ENCODE measurements at places on chromosomes 4 and X.

DNA sequence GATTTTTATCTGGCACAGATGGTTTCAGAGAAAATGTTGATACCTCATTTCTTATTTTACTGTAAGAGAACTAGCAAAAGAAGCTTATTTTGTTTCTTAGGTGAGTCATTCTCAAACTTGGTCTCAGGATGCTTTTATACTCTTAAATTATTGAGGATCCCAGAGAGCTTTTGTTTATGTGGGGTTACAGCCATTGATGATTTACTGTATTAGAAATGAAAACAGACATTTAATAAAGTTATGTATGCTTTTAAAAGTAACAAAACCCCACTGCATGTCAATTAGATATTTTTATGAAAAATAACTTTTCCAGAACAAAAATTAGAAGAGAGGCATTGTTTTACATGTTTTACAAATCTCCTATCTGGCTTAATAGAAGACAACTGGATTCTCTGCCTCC lies 12.1 kb downstream of the USP9X start:
- H3K4me3 ChIP-seq: no peak overlapping the region
- no peak for DNase-seq
- H3K27ac ChIP-seq: peak overlapping the region; percentile 49

- H3K27ac ChIP-seq: no peak overlapping the region
- H3K4me3 ChIP-seq: no peak overlapping the region
- no peaks in the 10 kb centered on the region for H3K4me1 ChIP-seq
- DNase-seq: no peak
- H3K27me3 ChIP-seq: no peaks in the 10 kb centered on the region
These were observed 9.9 kb downstream of the MAN2B2 start for GRCh38 chr4:6584865-6585264.

DNA sequence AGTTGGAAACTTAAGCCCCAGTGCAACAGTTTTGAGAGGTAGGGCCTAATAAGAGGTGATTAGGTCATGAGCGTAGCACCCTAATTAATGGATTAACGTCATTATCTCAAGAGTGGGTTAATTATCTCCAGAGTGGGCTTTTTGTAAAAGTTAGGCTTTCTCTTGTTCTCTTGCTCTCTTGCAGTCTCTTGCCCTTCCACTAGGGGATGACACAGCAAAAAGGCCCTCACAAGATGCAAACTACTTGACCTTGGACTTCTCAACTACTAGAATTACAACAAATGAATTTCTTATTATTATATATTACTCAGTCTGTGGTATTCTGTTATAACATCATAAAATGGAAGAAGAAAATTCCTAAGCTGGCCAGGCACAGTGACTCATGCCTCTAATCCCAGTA lies 22.1 kb upstream of the NDST3 start:
- DNase-seq: no peak
- H3K27me3 ChIP-seq: no peaks in the 10 kb centered on the region
- no peak overlapping the region for H3K27ac ChIP-seq
- H3K36me3 ChIP-seq: no peaks in the 10 kb centered on the region
- H3K4me3 ChIP-seq: no peak overlapping the region
- H3K4me1 ChIP-seq: no peaks in the 10 kb centered on the region

DNA sequence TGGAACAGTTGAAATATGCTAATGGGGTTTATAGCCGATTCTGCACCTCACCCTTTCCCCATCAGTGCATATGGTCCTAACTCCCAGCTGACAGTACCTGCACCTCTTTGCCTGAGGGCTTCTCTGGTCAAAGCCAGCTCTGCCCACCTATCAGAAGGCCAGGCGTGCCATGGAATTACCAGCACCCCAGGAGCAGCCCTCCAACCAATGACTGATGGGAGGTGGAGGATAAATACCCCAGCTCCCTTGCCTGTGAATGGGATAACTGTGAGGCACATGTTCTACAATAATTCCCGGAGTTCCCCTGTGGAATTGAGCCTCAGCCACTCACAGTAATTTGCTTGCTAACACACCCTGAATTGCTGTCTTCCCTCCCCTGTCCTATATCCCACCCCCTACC lies 572.0 kb downstream of the BCOR start:
- H3K27ac ChIP-seq: no peak overlapping the region
- no peaks in the 10 kb centered on the region for H3K27me3 ChIP-seq
- DNase-seq: no peak
- H3K4me3 ChIP-seq: no peak overlapping the region
- peaks cover 3% of the 10 kb centered on the region for H3K36me3 ChIP-seq

- DNase-seq: no peak
- H3K27me3 ChIP-seq: peaks cover 45% of the 10 kb centered on the region
- H3K36me3 ChIP-seq: no peaks in the 10 kb centered on the region
- no peak overlapping the region for H3K27ac ChIP-seq
- H3K4me1 ChIP-seq: peaks cover 4% of the 10 kb centered on the region
- H3K4me3 ChIP-seq: no peak overlapping the region
These were observed 111.0 kb downstream of the CPE start for GRCh38 chr4:165489786-165490185.

Data from naive B cell (primary cell).